ENCODE measurements at places on chromosomes 11 and 22.

DNA sequence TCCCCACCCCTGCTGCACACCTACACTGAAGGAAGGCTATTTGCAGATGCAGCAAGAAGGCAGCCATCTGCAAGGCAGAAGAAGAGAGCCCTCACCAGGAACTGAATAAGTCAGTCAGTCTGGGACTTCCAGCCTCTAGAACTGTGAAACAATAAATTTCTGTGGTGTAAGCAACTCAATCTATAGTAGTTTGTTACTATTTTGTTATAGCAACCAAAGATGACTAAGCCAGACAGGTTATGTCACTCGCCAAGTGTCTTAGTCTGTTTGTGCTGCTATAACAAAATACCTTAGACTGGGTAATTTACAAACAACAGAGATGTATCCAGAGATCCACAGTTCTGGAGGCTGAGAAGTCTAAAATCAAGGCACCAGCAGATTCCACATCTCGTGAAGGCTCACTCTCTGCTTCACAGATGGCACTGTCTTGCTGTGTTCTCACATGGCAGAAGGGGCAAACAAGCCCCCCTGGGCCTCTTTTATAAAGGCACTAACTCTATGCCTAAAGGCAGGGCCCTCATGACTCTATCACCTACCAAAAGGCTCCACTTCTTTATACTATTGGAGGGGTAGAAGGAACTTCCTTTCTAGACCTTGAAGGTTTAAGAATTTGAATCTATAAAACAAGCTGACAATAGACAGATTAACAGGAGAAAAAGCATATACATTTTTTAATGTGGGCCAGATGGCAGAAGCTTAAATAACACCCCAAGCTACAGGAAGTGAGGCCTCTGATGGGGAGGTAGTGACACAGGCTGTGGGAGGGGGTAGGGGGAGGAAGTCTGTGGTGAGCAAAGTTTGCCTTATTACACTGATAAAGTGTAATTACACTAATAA lies 12.3 kb downstream of the APOL6 start:
- peaks cover 44% of the 10 kb centered on the region for H3K36me3 ChIP-seq
- H3K4me1 ChIP-seq = peaks cover 80% of the 10 kb centered on the region
- no peaks in the 10 kb centered on the region for H3K27me3 ChIP-seq
- H3K27ac ChIP-seq = peak overlapping the region; percentile 90

- no peak for DNase-seq
- H3K36me3 ChIP-seq = no peaks in the 10 kb centered on the region
- peak overlapping the region; percentile 71 for H3K4me3 ChIP-seq
- H3K27ac ChIP-seq = peak overlapping the region; percentile 68
- H3K27me3 ChIP-seq = no peaks in the 10 kb centered on the region
Measured at GRCh38 chr11:113876074-113876797, 864 bp upstream of the USP28 start.

GRCh38 chr11:82080160-82080559 lies 653.5 kb downstream of the FAM181B start:
- no peak for DNase-seq
- no peak overlapping the region for H3K27ac ChIP-seq
- no peak overlapping the region for H3K4me3 ChIP-seq
- H3K27me3 ChIP-seq = no peaks in the 10 kb centered on the region
- H3K4me1 ChIP-seq = no peaks in the 10 kb centered on the region

- no peak overlapping the region for H3K4me3 ChIP-seq
- no peaks in the 10 kb centered on the region for H3K4me1 ChIP-seq
- H3K27ac ChIP-seq = no peak overlapping the region
- H3K27me3 ChIP-seq = no peaks in the 10 kb centered on the region
- no peak for DNase-seq
Measured at GRCh38 chr11:68321293-68322051, 9.1 kb downstream of the LRP5 start.

GRCh38 chr22:20494978-20495860 lies at the start of gene KLHL22:
KLHL22 (minus strand) TSS chr22:20495795; CDS start chr22:20489211, 6,584 bp downstream.
- peak within 1 kb of the TSS; percentile 91 for H3K27ac ChIP-seq
- DNase-seq = no peak
- H3K4me3 ChIP-seq = peak within 1 kb of the TSS; percentile 85
- H3K27me3 ChIP-seq = no peaks in the 10 kb centered on the region

- H3K36me3 ChIP-seq = no peaks in the 10 kb centered on the region
- H3K4me1 ChIP-seq = peaks cover 77% of the 10 kb centered on the region
Measured at GRCh38 chr22:25070956-25071355, 118.4 kb downstream of the KIAA1671 start.

- H3K27ac ChIP-seq = no peak overlapping the region
- no peaks in the 10 kb centered on the region for H3K27me3 ChIP-seq
Measured at GRCh38 chr22:26953012-26953883, 295.9 kb downstream of the MIAT start.

DNA sequence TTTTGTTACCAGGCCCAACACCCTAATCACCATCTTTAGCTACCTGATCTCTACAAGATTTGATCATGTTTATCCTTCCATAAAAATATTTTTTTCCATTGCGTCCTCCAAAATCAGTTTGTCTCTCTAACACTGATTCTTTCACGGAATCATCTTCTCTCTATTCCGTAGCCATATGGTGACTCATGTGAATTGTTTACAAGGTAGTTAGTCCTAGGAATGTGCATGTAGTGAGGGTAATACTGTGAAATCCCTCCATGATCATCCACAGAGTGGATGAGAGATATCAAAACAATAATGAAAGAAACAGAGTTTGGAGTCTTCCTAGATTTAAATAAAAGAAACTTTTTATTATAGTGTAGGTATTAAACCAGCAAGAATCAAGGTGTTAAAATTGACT lies 230.2 kb downstream of the METTL15 start:
- H3K27me3 ChIP-seq = no peaks in the 10 kb centered on the region
- H3K36me3 ChIP-seq = no peaks in the 10 kb centered on the region
- no peak overlapping the region for H3K27ac ChIP-seq
- no peak for DNase-seq
- no peaks in the 10 kb centered on the region for H3K4me1 ChIP-seq

- H3K27ac ChIP-seq = no peak overlapping the region
- no peak overlapping the region for H3K4me3 ChIP-seq
- no peak for DNase-seq
- H3K36me3 ChIP-seq = no peaks in the 10 kb centered on the region
Measured at GRCh38 chr11:76559346-76559745, 111.2 kb downstream of the LRRC32 start.

GRCh38 chr22:50276143-50276542 lies 6.0 kb upstream of the MAPK11 start:
- no peaks in the 10 kb centered on the region for H3K27me3 ChIP-seq
- H3K36me3 ChIP-seq = no peaks in the 10 kb centered on the region
- H3K27ac ChIP-seq = no peak overlapping the region
- no peak overlapping the region for H3K4me3 ChIP-seq
- peaks cover 6% of the 10 kb centered on the region for H3K4me1 ChIP-seq

GRCh38 chr11:47078751-47079521 lies 97.7 kb downstream of the ARFGAP2 start:
- no peak overlapping the region for H3K27ac ChIP-seq
- H3K4me3 ChIP-seq = no peak overlapping the region
- no peak for DNase-seq
- H3K4me1 ChIP-seq = no peaks in the 10 kb centered on the region
- H3K36me3 ChIP-seq = no peaks in the 10 kb centered on the region

- H3K4me3 ChIP-seq = no peak overlapping the region
- no peaks in the 10 kb centered on the region for H3K4me1 ChIP-seq
- no peaks in the 10 kb centered on the region for H3K36me3 ChIP-seq
Measured at GRCh38 chr11:26909515-26909914, 84.4 kb upstream of the FIBIN start.
